ENCODE measurements at places on chromosomes 3 and 15.

DNA sequence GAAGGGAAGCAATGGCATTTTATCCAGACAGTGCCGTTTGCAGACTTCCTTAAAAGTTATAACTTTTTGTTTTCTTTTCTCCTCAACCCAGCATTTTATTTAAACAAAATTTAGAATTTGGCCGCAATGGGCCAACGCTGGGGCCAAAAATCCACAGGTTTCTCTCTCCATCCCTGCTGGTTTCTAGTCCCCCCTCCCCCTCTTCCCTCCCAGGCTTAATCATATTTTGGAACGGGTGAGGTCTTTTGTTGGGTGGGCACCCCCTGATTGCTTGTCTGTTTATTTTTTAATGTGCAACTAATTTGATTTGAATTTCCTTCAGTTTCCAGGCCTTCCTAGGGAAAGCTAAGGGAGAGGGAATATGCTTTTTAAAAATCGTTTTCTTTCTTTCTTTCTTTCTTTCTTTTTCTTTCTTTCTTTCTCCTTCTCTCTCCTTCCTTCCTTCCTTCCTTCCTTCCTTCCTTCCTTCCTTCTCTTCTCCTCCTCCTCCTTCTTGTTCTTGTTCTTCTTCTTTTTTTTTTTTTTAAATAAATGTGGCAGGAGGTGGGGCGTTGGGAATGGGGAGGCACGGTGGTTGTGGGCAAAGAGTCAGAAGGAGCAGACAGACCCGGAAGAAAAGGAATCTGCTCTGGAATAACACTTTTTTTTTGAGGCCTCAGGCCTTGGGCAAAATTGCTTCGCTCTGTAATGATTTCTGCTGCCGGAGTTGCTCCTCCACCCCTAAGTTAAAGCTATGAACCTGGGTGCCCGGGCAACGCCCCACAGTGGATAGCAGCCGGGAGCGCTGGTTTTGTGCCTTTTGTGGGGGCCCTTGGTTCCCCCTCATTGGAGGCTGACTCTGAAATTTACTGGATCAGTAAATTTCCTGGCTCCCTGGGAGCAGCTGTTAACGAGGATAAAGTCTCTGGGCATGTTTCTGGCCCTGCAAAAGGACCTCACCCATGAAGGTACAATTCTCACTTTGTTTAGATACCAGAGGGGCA lies 1.9 kb downstream of the FNDC3B start:
- DNase-seq: no peak

DNA sequence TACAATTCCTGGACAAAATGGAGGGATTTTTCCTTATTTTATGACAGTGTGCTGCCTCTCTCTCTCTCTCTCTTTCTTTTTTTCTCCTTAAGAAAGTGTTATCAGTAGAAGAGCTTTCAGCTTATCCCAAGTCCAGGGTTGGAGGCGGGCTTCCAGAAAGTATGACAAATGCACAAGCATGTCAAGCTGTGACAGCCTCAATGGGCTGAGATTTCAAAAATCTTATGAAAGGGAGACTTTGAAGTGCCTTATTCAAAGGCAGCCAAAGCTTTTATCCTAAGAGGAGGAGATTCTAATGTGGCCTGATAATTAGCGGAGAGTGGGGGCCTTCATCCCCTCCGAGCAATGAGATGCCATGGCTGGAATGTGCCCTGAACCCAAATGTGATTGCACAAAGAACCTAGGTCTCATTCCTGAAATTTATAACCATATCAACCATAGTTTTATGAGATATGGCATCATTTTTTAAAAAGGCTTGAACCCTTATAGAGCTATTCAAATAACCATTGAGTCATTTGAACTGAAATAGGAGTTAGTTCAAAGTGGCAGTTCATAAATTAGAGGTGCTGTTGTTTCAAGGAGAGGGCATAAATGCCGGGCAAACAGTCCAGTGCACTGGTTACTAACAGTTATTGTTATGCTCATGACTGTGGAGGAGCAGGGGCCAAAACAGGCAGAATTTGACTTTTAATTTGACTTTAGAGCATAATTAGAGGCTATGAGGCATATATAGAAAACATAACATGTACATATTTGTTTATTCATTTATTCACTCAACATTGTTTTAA lies 261.6 kb upstream of the THRB start:
- DNase-seq: no peak

DNA sequence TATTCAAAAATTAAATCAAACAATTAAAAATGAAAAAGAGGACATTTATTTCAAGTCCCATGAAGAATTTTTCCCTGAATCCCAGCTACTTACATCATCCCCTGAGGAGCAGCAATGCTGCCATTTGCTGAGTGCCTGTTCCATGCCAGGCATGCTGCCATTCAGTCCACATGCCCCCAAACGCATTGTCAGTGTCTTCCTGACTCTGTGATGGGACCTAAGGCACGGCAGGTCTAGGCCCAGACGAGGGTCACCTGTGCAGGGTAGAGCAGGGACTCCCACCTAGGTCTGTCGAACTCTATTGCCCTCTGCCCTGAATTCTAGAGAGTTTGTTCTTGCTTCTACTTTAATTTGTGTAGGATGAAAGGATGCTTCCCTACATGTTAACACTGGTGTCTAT lies 7.0 kb downstream of the PSTPIP1 start:
- no peak for DNase-seq

DNA sequence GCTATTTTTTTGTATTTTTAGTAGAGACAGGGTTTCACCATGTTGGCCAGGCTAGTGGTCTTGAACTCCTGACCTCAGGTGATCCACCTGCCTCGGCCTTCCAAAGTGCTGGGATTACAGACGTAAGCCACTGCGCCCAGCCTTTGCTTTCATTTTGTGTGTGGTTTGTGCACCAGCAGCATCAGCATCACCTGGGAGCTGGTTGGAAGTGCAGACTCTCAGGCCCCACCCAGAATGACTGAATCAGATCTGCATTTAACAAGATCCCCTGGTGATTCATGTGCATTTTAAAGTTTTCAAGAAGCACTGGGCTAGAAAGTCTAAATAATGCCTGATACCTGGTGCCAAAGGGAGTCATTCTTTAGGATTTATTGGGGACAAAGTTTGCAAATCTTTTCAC lies 73.4 kb upstream of the BNIP2 start:
- DNase-seq: no peak

GRCh38 chr3:156678197-156678596 lies 3.8 kb downstream of the TIPARP start:
- no peak for DNase-seq

- DNase-seq: no peak
These were observed 27.0 kb downstream of the VIPR1 start for GRCh38 chr3:42529468-42529867.

- DNase-seq: no peak
These were observed 101.2 kb upstream of the MEX3B start for GRCh38 chr15:82146990-82147461.

GRCh38 chr3:56294286-56294685 lies 174.0 kb downstream of the ERC2 start:
- DNase-seq: no peak
